Erythroblast (primary cell): ENCODE measurements at places on chromosomes 1 and 21.
A peak's percentile ranks its signal among the peaks of the same experiment; 100 is the strongest.

DNA sequence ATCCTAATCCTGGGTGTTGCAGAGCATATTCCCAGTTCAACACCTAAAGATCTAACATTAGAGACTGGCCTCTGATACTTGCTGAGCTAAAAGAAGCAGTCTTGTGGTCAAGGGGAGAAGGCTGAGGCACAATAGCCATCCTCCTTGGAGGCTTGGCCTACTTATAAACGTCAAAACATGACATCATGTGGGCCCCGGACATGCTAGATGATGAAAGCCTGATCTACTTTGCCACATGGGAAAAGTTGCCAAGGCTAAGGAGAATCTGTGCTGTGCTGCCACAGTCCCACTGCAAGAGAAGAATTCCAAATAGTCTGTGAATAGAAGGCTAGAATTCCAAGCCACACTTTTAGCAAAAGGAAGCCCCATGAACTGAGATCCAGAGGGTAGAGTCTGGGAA, 43.9 kb upstream of the SAMD13 start:
- no peak for DNase-seq

DNA sequence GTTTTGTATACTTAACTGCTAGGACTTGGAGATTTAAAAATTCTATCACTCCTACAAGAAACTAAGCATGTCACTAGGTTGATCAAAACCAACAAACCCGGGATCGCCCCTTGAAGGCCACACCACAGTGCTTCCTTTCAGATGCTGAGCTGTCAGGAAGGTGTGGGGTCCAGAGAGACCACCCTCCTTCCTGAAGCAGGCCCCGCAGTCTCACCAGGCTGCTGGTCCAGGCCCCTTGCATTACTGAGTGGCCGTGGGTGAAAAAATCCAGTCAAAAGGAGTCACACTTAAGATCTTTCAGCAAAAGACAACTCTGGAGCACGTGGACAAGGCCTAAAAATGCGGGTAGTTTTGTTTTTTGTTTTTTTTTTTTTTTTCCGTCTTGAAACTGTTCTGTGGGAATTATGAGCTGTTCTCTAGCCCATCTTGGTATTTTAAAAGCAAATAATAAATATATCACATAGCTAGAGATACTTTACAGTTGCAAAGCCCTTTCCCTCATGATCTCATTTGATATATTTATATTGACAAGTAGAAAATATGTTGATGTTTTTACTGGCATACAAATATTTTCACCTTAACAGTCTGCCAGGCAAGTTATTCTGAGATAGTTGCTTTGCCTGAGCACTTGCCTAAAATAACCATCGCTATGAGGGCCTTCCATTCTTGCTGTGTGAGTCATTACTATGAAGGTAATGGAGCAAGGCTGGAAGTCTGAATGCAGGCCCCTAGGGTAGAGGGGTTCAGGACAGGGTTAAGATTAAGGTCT, 73.1 kb upstream of the EDEM3 start:
- no peak for DNase-seq

- DNase-seq: no peak
Measured at GRCh38 chr1:47661040-47661439, 223.2 kb downstream of the FOXD2 start.

DNA sequence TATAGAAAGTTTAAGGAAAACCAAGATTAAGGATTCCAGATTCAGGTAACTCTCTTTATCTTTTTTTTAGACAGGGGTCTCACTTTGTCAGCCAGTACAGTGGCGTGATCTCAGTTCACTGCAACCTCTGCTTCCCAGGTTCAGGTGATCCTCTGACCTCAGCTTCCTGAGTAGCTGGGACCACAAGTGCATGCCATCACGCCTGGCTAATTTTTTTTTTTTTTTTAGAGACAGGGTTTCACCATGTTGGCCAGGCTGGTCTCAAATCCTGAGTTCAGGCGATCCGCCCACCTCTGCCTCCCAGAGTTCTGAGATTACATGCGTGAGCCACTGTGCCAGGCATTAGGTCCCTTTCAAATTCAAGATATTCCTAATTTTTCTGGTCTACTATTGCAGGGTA, 15.9 kb downstream of the LZIC start:
- DNase-seq: no peak

DNA sequence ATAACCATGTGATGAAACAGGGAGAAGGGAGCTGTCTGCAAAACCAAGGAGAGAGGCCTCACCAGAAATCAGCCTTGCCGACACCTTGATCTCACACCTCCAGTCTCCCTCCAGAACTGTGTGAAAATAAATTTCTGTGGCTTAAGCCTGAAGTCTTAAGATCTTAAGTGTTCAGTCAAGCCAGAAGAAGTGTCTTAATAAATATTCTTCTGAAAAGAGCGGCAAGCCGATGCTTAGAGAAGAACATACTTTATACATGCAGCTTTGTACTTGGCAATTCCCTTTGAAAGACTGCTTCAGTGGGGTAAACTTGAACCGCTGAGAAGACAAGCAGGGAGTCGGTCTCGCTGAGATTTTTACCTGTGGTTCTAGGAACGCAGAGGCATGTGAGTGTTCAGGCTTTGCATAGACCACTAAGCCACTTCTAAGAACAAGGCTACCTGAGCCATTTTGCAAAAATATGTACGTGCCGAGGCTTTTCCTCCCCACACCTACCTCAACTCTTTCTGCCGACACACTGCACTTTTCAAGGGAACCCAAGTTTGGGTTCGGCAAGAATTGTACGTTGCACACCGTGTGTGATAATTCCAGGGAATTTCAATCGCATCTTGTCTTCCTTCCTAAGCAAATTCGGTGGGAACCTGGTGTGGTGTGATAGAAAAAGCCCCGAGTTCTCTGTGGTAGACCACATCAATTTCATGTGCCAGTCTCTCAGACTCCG, 3.4 kb downstream of the RUNX1 start:
- DNase-seq: no peak

DNA sequence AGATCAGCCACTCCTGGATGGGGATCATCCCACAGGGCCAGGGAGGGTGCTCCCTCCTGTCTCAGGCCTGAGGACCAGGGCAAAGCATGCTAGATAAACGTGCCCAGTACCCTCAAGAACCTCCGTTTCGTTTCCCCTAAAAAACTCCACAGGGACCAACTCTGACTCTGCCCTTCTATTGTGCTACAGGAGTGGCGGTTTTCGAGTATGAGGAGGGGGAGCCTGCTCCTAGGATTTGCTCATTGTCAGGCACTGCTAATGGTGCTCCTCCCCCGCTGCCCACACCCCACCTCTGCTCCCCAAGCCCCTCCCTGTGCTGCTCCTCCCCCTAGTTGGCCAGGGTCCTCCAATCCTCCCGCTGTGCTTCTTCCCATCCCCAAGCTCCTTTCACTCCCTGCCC, 32.0 kb downstream of the PGBD5 start:
- no peak for DNase-seq

GRCh38 chr21:43369124-43369523, 57.8 kb downstream of the SIK1 start:
- DNase-seq: no peak

DNA sequence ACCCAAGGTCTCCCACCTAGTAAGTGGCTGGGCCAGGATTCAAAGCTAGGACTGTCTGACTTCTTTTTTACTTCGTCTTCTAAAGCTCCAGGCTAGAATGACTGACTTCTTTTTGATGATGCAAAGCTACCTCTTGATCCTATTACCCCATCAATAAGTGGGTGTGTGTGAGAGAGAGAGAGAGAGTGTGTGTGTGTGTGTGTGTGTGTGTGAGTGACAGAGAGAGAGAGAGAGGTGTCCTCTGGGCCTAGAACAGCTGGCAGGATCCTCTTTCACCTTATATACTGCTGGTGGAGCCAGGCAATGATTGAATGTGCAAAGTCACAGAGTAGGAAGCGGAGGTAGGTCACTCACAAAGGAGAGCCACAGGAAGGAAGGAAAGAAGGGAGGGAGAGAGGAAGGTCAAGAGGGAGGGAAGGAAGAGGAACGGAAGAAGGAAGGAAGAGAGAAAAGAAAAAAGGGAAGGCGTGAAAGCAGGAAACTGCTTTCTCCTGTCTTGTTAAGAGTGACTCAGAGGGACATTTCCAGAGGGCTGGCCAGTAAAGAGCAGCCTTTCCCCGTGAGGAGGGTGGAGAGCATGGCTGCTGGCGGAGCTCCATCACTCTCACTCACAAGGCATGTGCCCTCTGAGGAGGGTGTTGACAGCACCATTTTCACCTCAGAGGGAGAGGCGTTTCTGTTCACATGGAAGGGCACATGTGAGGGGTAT, 68.9 kb downstream of the CDC7 start:
- DNase-seq: peak; percentile 7

DNA sequence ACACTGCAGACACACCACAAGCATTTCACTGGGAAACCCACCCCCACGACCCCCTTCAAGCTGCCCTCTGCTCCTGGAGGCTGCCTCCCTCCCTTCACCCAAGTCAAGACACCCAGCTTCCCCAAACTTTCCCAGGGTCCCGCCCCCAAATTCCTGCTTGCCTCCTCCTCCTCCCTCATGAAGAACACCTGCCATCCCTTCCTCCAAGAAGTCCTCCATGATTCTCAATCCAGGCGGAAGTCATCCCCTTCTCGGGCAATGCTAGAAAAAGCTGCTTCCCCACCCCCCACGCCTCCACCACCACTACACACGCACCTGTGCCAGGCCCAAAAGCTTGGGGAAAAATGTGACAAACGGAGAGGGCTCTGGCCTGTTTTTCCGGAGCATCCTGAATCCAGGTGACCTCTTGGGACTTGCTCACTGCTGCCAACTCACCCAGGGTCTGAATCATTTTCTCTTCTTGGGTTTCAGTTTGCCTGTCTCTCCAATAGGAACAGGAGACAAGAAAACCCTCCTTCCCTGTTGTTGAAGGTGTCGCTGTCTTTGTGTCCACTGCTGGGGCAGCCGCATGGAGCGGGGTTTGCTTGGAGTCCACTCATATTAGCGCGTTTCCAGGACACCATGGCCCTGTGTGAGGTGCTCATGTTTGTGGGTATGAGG, 101.0 kb upstream of the CASZ1 start:
- DNase-seq: no peak

- no peak for DNase-seq
Measured at GRCh38 chr1:208108646-208109330, 135.4 kb downstream of the PLXNA2 start.

DNA sequence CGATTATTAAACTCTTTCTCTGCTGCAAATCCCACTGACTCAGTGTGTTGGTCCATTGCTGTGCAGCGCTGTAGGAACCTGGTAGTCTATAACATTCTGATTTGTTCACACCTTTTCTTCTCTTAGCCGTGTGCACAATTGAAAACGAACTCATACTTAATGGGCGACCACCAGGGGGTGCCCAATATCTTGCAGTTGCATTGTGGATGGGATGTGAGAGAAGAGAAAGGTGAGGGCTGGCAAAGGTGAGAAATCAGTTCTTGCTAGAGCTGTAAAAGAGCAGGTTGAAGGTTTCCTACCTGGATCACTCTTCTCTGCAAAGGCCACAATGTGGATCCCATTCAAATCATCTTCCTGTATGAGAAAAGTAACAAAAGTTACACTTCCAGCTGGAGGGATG, 51.0 kb downstream of the CASQ2 start:
- DNase-seq: peak; percentile 23

DNA sequence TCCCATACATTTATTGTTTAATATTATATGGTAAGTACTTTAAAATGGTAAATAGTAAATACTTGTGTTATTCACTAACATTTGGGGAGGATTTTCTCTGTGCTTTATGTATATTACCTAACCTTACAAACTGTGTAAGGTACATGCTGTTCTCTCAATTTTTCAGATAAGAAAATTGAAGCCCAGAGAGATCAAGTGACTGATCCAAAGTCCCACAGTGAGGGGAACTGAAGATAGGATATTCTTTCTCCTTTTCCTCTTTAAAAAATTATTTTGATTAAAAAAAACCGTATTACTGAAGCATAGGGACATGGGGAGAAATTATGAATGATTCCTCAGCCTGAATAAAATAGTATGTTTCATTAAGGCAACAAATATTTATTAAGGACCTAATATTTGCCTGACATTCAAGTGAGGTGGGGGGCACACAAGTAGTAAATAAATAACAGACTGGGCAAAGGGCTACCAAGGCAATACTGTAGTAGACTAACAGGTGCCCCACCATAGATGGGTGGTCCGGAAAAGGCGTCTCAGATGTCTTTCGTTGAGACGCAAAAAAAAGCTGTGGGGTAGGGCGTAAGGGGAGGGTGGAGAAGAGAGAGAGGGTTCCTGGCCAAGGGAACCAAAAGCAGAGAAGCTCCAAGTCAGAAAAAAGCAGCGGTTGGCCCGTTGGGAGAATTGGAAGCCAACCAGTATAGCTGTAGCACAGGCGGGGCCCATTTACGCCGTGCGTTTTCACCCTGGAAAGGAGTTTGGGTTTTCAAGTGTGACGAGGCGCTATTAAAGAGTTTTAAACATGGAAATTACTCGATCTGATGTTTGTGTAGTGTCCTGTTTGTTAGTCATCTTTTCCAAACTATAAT, 944 bp upstream of the AGO3 start:
- DNase-seq: peak; percentile 85

- no peak for DNase-seq
Measured at GRCh38 chr1:47219590-47220220, 12.3 kb downstream of the TAL1 start.
